ENCODE measurements at places on chromosomes 7 and 10.

DNA sequence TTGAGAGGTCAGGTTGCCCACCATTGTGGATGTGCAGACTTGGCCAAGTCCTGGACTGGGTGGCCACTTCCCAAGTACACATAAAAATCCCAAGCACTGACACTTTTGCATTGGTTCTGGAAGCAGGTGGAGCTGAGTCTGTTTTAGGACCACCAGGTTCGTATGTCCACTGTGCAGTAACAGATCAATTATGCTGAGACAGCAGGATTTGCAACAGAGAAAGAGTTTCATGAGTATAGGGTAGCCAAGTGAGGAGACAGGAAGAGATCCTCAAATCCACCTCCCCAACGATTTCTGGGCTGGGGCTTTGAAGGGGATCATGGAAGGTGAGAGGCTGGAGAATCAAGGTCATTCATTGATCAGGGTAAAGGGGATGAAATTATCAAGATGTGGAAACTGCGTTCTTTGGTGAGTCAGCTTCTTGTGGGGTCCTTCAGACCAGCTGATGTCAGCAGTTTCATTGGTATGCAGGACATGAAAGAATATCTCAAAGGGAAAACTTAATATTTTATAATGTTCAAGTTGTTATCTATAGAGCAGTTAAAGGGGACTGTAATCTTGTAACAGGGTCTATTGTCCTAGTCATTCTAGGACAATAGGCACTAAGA is 277.7 kb downstream of the GALNT17 start:
- DNase-seq: no peak

GRCh38 chr10:17001961-17002749 is 127.5 kb downstream of the CUBN start:
- DNase-seq: peak; percentile 36

GRCh38 chr10:33498391-33498891 is 164.0 kb upstream of the NRP1 start:
- DNase-seq: no peak

DNA sequence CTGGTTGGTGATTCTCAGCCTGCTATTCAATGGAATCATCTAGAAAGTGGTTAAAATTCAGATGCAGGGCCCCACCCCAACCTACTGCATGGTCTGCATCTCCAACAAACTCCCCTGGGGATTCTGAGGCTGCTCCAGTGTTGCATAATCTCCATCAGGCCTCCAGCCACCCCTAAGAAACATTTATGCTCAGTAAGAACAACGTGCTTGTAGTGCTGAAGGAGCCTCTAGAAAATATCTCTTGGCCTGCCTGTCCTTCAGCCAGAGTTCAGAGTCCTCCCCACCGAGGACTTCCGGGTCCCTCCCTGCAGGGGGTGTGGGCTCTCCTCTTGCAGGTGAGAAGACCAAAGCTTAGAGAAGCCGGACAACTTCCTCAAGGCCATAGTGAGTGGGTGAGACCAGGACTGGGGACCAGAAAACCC is 159.8 kb downstream of the SH3PXD2A start:
- DNase-seq: no peak

GRCh38 chr10:73591935-73592699 is 975 bp upstream of the USP54 start:
- DNase-seq: no peak

GRCh38 chr7:122056977-122057376 is 87.1 kb downstream of the AASS start:
- no peak for DNase-seq

DNA sequence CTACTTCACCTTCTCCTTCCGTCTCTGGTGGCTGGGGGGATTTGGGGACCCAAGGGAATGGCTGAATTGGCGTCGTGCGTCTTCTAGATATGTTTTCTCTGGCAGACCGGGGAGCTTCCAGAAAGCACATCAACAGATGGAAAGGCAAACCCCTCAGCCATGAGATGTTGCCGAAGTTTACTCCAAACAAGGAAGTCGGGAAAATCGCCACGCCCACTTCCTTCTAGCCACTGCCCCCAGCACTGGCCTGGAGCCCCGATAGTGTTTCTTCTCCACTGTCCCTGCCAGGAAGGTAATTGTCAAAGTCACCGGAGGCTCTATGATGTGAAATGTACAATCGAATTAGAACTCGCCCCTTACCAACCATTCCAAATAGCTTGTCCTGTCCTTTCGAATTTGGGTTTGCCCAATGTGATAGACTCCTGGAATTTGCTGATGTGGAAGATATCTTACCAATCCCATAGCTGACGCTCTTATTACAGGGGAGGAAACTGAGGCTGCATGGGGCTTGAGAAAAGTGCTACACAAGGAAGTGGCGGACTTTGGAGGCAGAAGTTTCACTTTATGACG is 191.0 kb downstream of the LSM5 start:
- DNase-seq: no peak

DNA sequence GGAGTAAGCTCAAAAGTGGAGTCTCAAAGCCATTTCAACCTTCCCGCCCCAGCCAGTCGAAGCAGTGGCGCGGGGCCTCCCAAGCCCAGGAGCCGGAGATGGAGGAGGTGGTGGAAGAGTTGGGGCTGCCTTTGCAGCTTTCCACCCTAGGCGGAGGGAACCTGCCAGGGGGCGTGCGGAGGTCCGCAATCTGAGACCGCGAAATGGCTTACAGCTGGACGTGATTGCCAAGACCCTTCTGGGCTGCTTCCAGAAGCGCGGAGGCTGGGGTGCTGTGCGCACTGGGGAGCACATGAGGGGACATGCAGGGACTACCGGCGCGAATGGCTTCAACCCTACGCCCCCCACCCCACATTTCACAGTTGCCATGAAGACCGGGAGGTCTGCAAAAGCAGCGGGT is 86.2 kb downstream of the PRR15 start:
- DNase-seq: no peak

- DNase-seq: no peak
Measured at GRCh38 chr10:121221991-121222390, 370.8 kb downstream of the WDR11 start.

- no peak for DNase-seq
Measured at GRCh38 chr7:26857506-26858240, 6.7 kb downstream of the SKAP2 start.

DNA sequence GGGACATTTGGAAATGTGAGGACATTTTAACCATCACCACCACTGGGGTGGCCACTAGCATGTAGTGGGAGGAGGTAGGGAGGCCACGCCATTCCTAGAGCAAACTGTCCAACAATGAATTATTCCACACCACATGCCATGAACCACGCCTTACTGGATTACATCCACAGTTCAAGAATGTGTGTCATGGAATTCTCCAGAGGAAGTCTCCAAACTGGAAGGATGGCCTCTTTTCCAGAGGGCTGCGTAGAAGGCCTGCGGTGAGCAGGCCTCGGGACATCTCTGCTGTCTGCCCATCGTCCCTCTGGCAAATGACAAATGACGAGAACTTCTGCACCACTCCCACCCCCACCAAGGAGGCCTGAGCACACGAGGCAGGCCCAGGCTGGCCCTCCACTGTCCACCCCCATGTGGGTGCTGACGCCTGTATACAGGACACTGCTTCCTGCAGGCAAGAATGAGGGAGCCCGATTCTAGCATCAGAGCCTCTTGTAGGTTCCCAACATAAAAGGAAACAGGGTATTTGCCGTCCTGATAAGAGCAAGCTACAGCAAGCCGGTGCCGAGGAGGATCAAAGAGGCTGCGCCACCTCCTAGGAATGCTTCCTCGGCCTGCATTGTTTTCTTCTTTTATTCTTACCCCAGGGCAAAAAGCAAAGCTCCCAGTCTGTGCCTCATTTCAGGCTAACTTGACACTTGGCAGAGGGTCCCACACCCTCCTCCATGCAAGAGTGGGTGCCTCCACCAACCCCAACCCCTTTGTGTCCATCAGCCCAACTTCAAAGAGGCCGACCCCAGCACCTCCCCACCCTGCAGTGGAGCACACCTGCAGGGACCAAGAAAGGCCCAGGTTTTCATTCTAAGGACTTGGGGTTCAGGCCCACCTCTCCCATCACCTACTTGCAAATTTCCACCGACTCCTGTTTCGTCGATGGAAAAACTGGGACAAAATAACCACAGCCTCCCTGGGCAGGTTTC is 23.9 kb downstream of the TNS3 start:
- no peak for DNase-seq

- DNase-seq: peak; percentile 45
Measured at GRCh38 chr10:73785721-73786511, 510 bp downstream of the ZSWIM8 start.

DNA sequence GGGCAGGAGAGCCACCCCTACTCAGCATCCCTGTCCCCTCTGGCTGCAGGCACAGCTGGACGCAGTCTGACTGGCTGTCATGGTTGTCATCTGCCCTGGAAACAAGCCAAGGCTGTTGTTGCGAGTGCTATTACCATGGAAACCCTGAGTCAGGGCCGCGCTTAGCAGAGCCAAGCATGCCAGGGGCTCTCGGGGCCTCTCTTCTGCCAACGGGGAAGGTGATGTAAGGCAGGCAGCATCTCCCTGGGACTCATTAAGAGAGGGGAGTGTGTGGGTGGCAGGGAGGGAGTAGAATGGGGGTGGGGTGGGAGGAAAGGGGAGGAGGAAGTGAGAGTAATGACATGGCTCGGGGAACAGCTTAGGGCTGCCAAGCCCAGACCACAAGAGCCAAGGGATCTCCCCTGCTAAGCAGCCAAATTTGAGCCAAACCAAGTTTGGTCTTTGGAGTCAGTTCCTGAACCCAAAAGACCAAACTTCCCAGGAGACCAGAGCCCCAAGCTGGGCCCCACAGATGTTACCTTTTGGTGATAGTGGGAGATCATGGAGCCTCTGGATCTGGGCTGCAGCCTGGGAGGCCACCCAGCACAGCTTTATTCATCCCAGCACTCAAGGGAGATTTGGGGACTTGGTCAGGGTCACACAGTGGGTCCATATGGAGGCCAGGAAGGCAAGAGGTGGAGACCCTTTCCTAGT is 67.6 kb downstream of the TMEM130 start:
- no peak for DNase-seq

- DNase-seq: no peak
Measured at GRCh38 chr7:158150234-158150633, 437.4 kb downstream of the PTPRN2 start.

GRCh38 chr10:3476186-3476585 is 303.6 kb upstream of the PITRM1 start:
- DNase-seq: no peak

DNA sequence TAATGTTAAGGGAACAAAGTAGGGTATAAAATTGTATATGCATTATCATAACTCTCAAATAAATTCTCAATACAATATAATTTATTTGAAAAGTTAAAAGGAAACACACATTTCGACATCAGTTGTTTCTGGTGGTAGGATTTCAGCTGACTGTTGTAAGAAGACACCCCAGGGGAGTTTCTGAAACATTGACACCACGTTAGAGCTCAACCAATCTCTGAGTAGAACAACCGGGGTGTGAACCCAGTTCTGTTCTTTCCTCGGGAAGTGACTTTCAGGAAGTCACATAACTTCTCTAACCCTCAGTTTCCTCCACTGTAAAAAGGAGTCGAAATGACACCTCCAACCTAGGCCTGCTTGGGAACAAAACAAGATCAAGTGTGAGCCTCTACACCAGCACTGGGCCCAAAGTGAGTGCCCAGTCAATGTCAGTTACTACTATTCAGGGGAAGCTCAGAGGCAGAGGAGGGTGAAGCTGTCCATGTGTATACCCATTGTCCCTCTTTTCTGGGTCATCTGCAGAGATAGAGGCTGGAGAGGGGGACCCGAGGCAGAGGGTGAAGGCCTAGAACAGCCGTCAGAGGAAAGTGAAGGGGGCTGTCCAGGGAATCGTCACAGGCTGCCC is 67.1 kb downstream of the AOAH start:
- no peak for DNase-seq

- no peak for DNase-seq
Measured at GRCh38 chr7:110809832-110810231, 281.1 kb upstream of the LRRN3 start.
